AG09309 (cell line): ENCODE measurements at places on chromosomes 2 and 18.

DNA sequence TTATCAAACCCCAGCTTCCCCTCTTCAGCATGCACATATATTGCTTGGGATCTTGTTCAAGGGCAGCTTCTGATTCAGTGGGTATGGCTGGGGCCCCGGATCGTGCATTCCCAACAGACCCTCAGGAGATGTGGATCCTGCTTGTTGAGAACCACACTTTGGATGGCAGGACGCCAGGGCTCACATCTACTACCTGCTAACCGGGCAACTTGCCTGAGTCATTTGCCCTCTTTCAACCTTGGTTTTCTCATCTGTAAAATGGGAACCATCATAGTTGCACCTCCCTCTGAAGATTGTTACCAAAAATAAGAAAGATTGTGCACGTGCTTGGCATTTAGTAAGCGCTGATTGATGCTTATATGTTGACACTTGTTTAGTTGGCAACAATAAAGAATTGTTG is 154.6 kb downstream of the ACKR3 start:
- DNase-seq = no peak

GRCh38 chr18:25810736-25811135 is 279.7 kb downstream of the SS18 start:
- DNase-seq = no peak

DNA sequence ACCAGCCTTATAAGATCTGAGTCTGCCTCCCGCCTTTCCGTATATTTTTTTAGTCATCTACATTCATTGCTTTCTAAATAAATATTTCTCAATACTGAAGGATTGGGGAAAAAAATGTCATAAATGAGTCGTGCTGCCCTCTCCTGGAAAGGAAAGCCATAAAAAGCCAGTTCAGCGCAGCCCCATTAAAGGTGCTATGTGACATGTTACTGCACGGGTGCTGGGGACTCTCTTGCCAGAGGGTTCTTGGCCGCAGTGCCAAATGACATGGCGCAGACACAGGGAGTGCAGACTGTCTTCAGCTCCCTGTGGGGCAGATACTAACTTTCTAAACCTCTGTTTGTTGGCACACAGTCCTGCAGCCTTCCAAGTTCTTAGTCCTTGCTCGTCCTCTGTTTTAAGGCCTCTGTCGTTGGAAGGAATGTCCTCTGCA is 53.7 kb upstream of the MAP3K20 start:
- no peak for DNase-seq

GRCh38 chr18:50626317-50626716 is 66.4 kb downstream of the MAPK4 start:
- DNase-seq = no peak

- peak; percentile 86 for DNase-seq
These were observed 20.4 kb upstream of the IL1R1 start for GRCh38 chr2:102122115-102122514.

GRCh38 chr2:45696708-45697107 is 45.2 kb downstream of the PRKCE start:
- DNase-seq = no peak

GRCh38 chr18:49754866-49755265 is 58.5 kb downstream of the ACAA2 start:
- DNase-seq = no peak
